Stimulated activated CD4-positive, alpha-beta T cell treated with anti-CD3 and anti-CD28 coated beads, Interleukin-2, amount 100 ng/mL, for 4 hours (primary cell): ENCODE measurements at places on chromosomes 2 and 18.
A peak's percentile ranks its signal among the peaks of the same experiment; 100 is the strongest.

DNA sequence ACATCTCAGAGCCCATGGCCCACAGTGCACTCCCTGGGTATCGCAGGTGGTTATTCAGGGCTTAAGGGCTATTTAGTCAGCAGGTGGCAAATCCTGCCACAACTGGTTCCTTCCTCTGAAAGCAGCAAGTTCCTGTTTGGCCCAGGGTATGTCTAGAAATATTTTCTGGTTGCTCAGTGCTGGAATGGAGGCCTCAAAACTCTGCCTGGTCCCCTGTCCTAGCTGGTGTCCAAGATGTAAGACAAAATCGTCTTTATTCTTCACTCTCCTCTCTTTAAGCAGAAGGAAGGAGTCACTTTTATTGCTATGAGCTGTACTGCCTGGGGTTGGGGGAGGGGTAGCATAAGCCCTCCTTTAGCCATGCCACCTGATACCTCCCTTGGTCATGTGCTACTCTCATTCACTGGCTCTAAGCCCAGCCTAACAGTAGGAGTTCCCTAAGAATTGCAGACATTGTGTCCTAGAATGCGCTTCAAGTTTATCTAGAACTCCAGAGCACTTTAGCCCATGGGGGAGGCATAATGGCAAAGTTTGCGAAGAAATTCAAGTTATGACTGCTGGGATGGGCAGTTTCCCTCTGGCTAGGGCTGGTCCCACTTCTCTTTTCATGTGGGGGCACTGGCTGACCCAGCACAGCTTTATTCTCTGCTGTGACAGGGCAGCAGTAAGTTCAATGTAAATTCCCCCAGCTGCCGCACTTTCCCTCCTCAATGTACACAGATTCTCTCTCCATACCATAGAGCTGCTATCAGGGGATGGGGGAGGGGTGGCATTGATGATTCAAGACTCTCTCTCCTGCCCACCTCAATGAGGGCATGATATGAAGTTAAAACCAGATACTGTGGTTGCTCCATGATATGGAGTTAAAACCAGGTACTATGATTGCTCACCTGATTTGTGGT is 27.1 kb upstream of the CWC22 start:
- DNase-seq: no peak

GRCh38 chr2:238461491-238461890 is 34.8 kb downstream of the ASB1 start:
- no peak for DNase-seq

- DNase-seq: peak; percentile 39
Measured at GRCh38 chr2:25043241-25043867, 1.5 kb downstream of the EFR3B start.

- DNase-seq: no peak
Measured at GRCh38 chr2:28155086-28155485, 237.6 kb upstream of the FOSL2 start.

- no peak for DNase-seq
Measured at GRCh38 chr2:189819297-189819704, 35.1 kb downstream of the PMS1 start.

DNA sequence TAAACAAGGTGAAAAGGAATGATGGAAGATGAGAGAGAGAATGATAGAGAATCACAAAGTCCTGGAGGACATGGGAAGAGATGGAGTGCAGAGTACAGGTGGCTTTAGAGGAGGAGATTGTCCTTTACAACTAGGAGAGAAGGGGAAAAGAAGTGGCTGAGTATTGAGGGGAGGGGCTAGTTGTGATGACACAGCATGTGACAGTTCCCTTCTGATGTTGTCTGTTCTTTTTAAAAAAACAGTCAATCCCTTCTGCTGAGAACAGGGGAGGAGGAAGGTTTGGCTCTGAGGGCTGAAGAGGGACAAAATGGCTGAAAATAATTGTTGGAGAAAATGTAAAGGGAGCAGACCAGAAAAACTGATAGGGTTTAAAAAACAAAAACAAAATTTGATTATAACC is 44.0 kb downstream of the STEAP3 start:
- no peak for DNase-seq

DNA sequence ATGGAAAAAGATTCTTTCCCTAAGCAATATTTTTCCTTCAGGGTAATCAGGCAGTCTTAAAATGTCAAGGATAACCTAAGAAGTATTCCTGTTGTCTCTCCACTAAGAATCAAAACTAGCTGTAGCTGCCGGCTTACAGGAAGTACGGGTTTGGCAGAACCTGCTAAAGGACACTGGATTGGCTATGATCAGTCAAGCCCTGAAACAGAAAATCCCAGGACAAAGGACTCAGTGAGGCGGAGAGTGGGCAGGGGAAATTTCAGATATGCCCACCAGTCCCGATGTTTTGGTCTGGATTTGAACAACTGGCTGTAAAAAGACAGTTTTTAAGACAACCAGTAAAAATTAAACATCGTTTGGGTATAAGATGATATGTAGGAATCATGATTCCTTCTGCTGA is 155.7 kb downstream of the HDAC4 start:
- no peak for DNase-seq

DNA sequence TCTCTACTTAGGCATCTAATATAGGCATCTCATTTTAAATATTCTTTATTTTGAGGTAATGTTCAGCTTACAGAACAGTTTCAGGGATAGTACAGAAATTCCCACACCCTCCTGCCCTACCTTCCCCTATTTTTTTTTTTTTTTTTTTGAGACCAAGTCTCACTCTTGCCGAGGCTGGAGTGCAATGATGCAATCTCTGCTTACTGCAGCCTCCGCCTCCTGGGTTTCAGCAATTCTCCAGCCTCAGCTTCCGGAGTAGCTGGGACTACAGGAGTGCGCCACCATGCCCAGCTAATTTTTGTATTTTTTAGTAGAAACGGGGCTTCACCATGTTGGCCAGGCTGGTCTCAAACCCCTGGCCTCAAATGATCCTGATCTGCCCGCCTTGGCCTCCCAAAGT is 97.6 kb downstream of the EPB41L5 start:
- no peak for DNase-seq

GRCh38 chr2:143716522-143716921 is 587.3 kb downstream of the ARHGAP15 start:
- DNase-seq: no peak

DNA sequence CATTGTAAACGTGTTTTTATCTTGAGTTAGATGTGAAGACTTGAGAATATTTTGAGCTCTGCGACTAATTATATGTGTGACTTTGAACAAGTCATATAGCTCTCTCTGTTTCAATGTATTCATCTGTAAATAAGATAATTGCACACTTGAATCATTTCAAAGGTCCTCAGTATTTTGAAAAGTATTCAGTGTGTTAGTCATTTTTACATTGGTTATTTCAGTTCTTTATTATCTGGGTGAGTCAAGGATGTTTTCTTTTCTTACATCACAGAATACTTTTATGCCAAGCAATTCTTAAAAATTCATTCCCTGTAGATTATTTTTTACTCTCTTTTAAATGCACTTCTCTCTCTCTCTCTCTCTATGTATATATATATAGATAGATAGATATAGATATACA is 1098.0 kb upstream of the ZEB2 start:
- no peak for DNase-seq

DNA sequence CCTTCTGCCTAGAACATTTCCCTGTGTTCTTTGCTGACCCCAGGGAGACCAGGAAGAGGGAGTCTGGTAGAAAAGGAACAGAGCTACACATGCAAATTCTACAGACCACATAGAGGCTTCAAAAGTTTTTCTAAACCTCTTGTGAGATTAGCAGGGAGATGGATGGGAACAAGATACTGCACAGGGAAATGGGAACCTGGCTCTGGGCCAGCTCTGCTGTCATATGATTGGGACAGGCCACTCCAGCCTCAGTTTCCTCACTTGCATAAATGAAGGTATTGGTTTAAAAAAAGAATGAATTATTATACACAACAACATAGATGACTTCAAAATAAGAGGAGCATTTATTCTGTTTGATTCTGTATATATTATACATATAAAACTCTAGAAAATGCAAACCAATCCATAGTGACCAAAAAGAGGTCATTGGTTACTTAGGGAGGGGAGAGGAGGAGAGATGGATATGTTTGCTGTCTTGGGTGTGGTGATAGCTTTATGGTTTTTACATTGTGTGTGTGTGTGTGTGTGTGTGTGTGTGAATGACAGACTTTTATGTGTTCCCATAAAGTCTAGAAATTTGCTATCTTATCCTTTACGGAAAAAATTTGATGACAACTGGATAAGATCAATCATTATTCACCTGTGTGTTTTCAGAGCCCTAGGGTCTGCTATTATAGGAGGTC is 115.5 kb downstream of the MGAT5 start:
- DNase-seq: no peak

DNA sequence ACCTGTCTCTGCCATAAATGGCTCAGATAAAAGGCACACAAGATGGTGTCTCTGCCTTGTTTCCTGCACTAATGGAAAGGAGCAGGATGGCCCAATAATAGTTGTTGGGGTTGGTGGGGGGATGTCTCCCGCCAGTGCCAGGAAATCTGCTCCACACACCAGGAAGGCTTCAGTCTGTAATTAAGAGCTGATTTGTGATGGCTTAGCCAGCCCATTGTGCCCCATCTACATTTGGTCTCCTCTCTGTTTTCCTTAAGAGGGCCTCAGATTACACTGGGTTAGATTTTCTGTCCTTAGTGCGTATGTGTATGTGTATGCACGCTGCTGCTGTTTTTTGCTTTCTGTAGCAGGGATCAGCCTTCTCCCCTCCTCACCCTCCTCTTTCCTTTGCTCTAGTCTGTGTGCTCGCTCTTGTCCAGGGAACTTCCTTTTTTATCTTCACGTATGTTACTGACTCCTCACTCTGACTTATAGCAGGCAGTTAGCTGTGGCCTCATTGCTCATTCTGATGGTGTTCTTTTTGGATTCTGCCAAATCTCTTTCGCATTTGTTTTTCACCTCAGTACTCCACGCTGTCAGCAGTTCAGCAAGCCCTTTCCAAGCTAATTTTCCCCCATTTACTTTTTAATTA is 33.4 kb upstream of the MGAT5 start:
- DNase-seq: no peak

DNA sequence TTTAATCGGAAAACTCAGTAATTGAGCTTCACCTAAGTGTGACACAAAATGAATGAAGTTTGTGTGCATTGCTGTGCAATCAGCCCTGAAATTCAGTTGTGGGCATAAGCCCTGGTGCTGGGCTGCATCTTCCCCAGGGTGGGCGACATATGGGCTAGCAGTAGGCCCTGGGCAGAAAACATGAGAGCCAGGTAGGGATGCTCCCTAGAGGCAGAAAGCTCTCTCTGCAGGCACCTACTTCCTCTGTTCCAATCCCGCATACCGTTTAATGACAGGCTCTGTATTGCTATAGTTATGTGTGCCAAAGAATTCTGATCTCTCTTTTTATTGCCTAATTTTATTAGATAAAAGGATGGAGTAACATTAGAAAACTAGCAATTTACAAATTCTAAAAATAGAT is 456.7 kb downstream of the NRXN1 start:
- DNase-seq: no peak

DNA sequence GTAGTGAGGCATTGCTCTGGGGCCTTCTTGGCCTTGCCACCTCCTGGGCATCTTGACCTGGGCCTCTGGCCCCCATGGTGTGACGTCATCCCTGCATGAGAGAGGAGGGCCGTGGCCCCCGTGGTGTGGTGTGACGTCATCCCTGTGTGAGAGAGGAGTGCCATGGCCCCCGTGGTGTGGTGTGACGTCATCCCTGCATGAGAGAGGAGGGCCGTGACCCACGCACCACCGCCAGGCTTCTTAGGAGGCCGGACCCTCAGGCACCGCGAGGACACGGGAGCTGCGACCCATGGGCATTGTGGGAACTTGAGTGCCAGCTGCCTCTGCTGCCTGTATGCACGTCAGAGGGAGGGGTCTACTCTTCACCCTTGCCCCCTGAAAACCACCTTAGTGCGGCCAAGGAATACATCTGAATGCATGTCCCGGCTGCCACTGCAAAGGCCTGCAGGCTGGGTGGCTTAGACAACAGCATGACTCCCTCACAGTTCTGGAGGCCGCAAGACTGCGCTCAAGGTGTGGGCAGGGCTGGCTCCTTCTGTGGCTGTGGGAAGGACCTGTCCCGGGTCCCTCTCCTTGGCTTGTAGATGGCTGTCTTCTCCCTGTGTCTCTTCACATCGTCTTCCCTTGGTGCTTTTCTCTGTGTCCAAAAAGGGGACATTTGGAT is 20.8 kb upstream of the OTOS start:
- no peak for DNase-seq

- no peak for DNase-seq
Measured at GRCh38 chr2:7392076-7392787, 475.0 kb downstream of the RNF144A start.

GRCh38 chr2:101419096-101419663 is 31.9 kb upstream of the CREG2 start:
- DNase-seq: peak; percentile 52

DNA sequence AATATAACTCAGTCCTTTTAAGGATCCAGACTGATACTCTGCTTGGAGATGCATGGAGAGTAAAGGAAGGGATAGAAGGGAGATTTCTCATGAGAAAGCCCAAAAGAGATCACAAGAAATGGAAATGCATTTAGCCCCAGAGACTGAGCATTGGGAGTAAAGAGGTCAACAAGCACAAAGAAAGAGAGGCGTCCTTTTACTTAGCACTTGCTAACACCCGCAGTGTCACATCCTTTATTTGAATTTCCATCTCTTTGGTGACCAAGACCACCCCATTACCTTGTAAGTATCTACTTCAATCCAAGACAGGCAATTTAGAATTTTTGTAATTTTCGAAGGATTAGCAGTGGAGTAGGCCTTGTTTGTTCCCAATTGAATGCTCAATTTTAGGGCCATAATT is 111.8 kb upstream of the DCC start:
- no peak for DNase-seq

DNA sequence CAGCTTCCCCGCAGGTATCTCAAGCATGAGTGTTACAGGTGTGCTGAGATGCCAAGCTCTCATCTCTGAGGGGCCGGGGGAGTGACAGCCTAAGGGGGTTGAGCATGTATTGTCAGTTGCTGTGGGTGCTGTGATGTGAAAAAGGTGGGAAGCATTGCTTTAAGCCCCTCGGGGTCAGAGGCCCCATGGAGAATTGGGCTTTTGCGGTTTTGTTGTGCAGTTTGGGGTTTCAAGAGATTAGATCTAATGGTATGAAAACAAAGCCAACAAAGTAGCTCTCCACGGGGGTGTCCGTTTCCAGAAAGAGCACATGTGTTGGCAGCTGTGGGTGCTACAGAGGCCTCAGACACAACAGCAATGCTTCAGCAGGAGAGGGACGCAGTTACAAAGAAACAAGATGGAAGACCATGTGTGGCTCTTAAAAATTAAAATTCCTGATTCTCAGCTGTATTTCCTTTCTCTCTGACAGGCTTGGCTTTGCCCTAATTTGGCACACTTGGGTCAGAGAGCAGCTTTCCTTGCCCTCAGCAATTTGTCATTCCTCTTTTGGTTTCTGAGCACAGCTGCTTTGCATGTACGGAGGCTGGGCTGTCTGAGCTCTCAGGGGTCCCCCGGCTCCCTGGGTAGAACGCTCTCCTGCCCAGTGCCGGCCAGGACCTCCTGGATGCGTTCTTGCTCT is 69.9 kb downstream of the TMEM247 start:
- DNase-seq: no peak

GRCh38 chr2:25174192-25174861 is 5.9 kb upstream of the POMC start:
- DNase-seq: no peak

DNA sequence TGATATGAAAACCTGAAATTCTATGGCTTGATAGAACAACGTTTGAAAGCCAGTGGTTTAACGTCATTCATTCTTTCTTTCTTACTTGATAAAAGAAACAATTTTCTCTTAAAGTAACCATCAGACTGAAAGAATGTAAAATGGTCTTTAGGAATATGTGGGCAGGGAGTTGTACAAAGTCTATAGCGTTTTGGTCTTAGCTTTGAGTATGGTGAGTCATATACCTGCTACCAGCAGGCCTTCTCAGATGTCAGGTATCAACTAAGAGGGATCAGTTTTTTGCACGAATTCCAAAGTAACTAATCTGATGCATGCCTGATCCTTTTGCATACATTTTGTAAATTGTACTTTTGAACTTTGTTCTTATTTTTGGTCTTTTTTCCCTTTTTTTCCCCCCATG is 101.5 kb upstream of the DSEL start:
- no peak for DNase-seq
